ENCODE measurements at places on chromosomes 5 and 9.
A peak's percentile ranks its signal among the peaks of the same experiment; 100 is the strongest.

GRCh38 chr9:137172901-137173795 is 1.3 kb upstream of the TMEM210 start:
- peak; percentile 37 for DNase-seq

DNA sequence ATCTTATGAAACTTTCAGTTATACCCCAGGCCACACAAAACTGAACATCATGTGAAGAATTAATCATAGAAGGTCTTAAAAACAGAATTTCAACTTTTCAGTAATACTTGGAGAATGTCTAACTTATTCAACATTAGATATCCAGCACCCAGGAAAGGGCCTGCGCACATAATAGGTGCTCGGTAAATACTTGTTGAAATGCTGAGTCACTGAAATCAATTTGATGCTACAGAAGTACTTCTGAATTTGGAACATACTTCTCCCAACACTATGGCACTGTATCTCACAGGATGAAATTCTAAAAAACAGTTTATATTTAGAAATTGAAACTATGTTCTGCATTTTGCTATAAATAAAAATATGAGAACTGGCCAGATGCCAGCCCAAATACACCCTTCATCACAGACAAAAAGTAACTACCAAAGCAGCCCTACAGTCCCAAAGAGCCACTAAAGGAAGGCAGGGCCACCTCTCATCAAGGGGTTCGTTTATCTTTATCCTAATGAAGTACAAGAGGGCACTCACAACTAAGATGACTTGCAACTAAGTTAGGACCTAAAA is 26.5 kb downstream of the MRPS27 start:
- DNase-seq = no peak

DNA sequence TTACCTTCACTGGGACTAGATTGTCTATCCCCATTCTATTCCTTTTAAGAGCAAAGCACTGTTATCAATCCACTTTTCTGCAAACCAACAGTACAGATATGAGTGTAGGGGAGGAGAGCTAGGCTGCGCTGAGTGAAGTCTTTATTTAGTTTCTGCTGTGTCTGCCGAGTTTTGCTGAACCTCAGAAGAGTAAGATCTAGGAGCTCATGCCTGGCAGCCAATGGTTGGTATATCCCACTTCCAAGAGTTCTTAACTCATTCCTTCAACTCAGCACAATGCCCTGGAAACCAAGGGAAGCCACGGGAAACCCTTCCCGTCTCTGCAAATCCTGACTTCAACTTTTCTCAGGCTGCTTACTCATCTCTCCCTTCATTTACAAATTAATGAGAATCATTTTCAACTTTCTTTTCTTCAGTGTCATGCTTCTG is 58.0 kb upstream of the JAK2 start:
- peak; percentile 32 for DNase-seq

DNA sequence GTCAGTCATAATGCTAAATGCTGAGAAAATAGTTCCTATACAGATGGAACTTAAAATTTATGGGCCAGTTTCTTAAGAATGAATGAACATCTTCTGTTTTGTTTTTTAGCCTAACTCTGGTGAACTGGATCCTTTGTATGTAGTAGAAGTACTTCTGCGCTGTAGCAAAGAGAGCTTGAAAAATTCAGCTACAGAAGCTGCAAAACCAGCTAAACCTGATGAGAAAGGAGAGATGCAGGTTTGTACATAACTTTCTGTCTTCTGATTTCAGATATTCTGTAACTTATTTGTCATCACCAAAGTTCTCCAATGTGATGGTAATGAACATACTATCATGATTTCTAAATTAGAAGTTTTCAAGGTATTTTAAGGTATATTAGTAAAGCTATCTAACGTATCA is 80.1 kb downstream of the MTREX start:
- DNase-seq = no peak

DNA sequence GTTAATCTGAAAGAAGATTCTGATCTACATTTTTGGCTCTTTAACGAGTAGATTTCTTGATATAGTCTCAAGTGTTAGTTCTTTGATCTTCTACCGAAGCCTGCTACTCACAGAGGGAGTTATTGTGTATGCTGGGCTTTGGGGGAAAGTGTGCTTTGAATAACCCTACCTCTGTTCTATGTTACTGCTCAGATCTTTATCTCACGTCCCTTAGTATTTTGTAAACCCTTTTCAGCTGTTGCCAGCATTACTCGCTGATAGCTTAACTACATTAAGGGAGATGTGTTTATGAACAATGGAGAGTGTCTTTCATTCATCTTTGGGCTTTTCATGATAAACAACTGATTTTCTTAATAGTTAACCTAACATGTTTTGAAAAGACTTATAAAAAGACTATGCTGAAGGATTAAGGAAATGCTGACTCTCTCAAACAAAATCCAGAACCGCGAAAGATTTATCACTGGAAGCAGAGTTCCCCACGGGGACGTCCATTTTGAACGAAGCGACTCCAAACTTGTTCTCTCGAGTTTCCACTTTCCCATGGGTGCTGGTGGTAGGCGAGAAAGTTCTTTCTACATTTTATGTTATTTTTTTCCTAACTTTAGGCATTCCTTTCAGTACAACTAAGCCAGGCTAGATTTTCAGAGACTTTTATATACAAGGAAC is 27.9 kb upstream of the ALDH1A1 start:
- DNase-seq = no peak

DNA sequence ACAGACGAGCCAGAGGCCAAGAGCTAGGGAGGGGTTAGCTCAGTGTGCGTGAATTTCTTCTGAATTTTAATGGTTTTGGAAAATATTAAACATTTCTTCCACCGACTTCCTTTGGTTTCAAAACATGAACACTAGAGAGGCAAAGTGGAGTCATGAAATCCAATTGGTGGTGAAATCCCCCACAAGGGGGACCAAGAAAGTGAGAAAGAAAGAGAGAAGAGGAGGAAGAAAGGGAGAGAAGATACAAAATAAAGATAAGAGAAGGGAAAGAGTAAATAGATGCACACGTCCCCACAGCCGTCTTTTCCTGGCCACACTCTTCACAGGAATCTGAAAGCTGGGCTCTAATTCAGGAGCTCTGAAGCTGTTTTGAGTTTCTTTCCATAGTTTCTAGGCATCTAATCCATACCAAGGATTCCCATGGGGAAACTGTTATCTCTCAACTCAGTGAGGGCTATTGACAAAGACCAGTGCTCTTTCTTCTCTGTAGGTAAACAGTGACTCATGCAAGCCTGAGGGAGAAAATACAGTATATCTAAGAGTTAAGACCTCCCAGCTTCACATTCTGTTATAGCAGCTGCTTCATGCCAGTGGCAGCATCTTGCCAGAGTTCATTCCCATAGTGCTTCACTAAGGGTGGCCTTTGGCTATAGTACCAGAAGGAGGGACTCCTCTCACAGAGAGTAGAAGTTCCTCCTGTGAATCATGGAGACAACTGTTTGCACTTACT is 115.8 kb upstream of the LIFR start:
- no peak for DNase-seq

DNA sequence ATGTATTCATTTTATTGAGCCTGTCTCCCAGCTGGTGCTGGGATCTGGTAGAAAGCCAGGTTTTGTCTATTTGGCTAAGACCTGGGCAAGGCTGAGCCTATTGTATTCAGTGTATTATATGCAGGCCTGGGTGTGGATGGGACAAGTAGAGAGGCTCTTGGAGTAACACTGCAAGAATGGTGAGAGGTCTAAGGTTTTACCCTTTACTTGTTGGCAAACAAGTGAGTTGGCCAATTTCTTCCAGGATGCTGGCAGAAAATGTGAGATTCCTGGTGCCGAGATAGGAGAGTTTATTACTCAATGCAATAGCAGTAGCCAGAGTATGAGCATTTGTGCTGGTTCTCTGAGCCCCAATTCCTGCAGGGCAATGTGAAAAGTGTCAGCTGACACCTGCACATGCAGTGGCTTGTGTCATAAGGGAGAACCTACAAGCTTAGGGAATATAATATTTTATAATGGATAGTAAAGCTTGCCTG is 141.7 kb upstream of the PRLR start:
- no peak for DNase-seq

DNA sequence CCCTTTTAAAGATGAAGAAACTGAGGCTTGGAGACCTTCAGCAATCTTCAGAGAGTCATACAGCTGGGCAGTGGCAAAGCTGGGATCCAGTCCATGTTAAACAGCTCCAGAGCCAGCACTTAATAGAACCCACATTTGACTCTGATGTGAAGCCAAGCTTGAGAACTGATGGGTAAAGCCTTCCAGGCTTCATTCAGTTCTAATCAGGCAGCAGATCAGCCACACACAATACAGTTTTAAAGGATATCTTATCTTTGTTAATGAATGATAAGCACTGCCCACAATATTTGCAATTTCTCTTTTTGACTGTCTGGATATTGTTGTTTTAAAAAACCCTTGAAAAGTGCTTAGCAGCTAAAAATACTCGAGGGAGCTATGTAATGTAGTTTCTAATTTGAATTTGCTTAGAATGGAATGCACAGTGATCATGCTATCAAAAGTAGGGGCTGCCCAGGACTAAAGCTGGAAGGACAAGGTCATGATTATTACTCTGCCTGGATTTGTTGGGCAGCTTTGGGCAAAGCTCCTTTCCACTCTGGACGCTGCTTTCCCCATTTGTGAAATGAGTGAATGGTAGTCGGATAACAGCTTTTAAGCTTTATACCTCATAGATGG is 31.3 kb upstream of the HTR4 start:
- no peak for DNase-seq

DNA sequence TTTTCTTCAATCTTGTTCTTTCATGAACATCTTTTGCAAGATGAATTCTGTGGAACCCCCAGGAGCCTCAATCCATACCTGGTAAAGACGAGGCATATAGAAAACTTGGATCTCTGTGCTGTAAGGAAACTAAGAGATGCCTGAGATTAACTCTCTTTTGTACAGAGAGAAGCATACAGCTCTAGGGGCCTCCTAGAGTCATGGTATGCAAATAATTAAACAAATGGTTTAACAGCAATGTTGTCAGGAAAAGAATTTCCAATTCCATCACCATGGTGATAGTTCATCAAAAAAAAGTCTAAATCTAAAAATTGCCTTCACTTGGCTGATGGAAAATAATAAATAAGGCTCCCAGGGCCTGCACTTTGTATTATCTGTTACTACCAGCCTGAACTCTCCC is 275.4 kb downstream of the SLIT3 start:
- no peak for DNase-seq

DNA sequence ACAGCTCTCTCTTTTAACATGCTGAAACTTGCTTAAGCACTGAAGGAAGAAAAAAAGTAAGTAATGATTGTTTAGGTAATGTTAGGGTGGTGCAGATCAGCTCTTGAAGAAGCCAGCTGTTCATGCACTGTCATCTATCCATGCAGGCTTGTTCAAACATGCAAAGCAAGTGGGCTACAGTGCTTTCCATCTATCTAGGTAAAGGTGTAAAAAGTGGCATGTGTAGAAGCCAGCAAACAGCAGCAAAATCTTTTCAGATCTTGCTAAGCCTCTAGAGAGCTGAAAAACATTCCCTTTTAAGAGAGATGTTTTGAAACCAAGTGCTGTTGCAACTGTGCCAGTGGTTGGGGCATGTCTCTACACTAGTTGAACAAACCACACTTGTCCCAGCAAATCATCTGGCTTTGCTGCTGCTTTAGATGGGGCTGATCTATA is 214.4 kb downstream of the EFNA5 start:
- no peak for DNase-seq

Data from GM20000 (cell line).